Urinary bladder (tissue), 4 donors: ENCODE measurements at places on chromosomes 1 and 21. TPM values are rescaled to one million over a fixed set of nuclear protein-coding genes. Genes with fewer than 3 reads are reported as not detected.

Gene AKNAD1
- 1.8 TPM for total RNA-seq

- peak; percentile 93 for DNase-seq
Observed at GRCh38 chr21:46635324-46636180, at the start of gene PRMT2. TSS of gene PRMT2 (plus strand) at chr21:46635674. CDS start at chr21:46636952, 1,278 bp downstream.

Gene PTPN7
- total RNA-seq, result 1.2 TPM

- no peak for DNase-seq
Observed at GRCh38 chr1:204733289-204733688, 47.8 kb upstream of the LRRN2 start.

Gene TIE1
- 38.5 TPM for total RNA-seq

DNA sequence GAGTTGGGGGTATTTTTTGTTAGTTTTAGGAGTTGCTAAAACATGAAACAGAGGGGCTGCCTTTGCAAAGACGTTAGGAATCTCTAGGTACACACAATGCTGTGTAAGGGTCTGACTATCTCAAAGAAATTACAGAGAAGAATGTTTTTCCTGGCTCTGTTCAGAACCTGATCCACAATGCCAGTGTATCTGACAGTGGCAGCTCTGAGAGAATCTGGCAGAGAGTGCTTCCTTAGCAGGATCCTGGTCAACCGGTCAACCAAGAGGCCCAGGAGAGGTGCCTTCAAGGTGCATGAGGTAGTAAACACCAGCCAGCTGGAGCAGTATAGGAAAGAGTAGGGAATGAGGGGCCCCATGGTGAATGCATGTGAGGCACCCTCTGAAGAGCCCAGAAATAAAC lies 40.9 kb upstream of the RGS1 start:
- no peak for DNase-seq

GRCh38 chr1:244047621-244048255 lies 3.3 kb upstream of the ZBTB18 start:
- peak; percentile 33 for DNase-seq

DNA sequence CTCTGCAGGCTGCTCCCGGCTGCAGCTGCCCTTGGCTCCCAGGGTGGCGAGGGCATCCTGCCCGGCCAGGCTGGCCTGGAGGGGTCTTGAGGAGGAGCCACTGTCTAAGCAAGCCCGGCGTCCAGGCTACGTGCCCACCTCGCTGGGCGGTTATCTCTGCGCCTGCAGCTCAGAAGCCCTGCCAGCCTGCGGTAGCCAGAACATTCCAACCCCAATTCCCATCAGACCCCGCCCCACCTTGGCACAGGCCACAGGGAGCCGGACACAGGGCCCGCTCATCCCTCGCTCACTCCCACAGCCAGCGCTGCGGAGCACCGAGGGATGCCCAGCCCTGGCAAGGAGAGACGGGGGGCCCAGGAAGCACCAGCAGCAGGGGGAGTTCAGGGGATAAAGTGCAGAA lies 53.9 kb downstream of the MEGF6 start:
- DNase-seq, result no peak

DNA sequence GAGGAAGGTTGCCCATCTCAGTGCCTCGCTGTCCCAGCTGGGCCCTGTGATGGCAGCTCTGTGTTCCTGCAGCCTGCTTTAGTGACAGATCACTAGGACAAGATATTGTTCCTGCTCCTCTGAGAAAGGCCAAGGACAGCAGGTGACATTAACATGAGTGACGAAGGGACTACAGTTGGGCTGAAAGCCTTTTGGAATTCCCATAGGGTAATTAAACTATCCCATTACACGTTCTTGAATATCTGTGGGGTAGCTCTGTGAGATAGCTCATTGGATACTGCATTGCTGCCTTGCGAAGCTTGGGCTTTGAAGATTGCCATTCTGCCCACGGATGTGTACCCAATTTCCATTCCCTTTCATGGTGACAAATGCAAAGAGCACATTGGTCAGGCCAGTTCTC lies 78.2 kb upstream of the COA6 start:
- no peak for DNase-seq

DNA sequence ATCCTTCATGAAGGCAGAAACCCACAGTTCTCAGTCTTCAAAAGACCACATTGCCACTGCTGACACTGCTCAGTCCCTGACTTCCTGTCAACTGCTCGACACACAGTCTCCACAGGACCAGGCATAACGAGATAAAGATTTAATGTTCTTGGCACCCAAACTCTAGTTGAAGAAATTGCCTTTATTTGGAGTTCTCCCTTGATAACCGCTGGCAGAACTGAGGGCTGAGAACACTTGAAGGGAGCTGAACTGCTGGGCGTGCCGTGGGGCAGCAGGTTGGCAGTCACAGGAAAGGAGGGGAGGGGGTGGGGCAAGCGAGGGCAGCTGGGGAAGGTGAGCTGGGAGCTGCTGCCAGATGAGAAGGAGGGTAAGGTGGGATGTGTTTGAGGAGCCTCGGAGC lies 15.9 kb downstream of the HENMT1 start:
- no peak for DNase-seq

Gene S100A14
- 8.1 TPM for total RNA-seq

- no peak for DNase-seq
Observed at GRCh38 chr1:234331507-234331906, 41.7 kb upstream of the COA6 start.

GRCh38 chr1:38296047-38296446 lies 249.5 kb upstream of the POU3F1 start:
- no peak for DNase-seq

Gene DCST1
- total RNA-seq, result not detected

GRCh38 chr1:110481968-110482623 lies 31.1 kb downstream of the PROK1 start:
- no peak for DNase-seq

DNA sequence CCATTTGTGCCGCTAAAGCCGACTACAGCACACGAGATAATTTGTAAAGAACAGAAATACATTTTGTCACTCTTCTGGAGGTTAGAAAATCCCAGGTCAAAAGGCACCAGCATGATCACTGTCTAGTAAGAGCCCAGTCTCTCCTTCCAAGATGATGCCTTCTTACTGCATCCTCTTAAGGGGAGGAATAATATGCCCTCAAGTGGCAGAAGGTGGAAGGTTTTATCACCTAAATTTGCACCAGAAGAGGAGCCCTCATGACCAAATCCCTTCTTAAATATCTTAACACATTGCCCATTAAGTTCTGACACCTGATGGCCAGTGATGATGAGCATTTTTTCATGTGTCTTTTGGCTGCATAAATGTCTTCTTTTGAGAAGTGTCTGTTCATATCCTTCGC lies 326.7 kb upstream of the RGS18 start:
- DNase-seq, result no peak

GRCh38 chr1:40067023-40067422 lies 26.5 kb downstream of the CAP1 start:
- DNase-seq, result no peak

Gene LY9
- 0.11 TPM for total RNA-seq

Gene ZYG11A
- total RNA-seq, result 0.85 TPM

Gene THEMIS2
- total RNA-seq, result 7.3 TPM

Gene INAVA
- 10.1 TPM for total RNA-seq

- no peak for DNase-seq
Observed at GRCh38 chr1:32859915-32860314, 10.8 kb downstream of the FNDC5 start.

Gene TMOD4
- 2.3 TPM for total RNA-seq

DNA sequence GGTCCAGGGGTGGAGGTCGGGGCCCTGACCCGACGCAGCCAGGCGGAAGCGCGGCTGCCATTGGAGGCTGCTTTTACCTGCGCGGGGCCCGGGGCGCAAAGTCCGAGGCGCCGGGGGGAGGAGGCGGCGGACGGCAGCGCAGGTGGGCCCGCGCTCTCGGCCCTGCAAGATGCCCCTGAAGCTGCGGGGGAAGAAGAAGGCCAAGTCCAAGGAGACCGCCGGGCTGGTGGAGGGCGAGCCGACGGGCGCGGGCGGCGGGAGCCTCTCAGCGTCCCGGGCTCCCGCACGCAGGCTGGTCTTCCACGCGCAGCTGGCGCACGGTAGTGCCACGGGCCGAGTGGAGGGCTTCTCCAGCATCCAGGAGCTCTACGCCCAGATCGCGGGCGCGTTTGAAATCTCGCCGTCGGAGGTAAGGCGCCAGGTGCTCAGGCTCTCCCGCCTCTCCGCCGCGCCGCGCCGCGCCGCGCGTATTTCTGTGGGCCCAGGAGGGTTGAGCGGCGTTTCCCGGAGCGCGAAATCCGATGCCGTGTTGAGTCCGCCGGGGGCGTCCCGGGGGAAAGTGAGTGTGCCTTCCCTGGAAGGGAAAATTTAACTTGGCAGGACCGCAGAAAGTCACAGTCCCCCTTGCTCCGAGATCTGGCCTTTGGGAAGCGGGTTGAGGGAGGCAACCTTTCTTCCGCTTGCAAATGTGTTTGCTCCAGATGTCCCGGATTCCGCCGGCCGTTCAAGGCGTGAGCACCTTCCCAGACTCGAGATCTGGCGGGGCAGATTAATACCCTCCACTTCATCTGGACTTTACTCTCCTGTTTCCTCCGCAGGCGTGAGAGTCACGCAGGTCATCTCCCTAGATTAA lies at the start of gene GIPC2:
TSS of gene GIPC2 (plus strand) at position 41 of the 853 bp plus-strand sequence. CDS start at position 170, 129 bp downstream.
- no peak for DNase-seq

GRCh38 chr1:159921251-159921650 lies 4.1 kb downstream of the TAGLN2 start:
- DNase-seq, result no peak

Gene TENT5C
- total RNA-seq, result 15.4 TPM

DNA sequence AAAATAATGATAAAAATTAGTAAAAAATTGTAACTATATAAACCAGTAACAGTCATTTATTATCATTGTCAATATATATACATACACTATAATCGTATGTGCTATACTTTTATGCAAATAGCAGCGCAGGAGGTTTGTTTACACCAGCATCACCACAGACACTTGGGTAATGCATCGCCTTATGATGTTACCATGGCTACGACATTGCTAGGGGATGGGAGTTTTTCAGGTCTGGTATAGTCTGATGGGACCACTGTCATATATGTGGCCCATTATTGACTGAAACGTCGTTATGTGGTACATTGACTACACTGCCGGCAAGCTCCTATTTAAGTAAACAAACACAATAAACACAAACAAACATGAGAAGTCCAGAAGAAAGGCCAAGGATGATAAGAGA lies 45.6 kb downstream of the KCNK1 start:
- DNase-seq, result no peak

- no peak for DNase-seq
Observed at GRCh38 chr1:19311503-19311930, 427 bp downstream of the AKR7A2 start.

Gene RGS13
- 3.4 TPM for total RNA-seq

GRCh38 chr1:81873946-81874345 lies 73.2 kb downstream of the ADGRL2 start:
- no peak for DNase-seq

Gene PCSK9
- 2.9 TPM for total RNA-seq

Gene FAM72C
- 0.53 TPM for total RNA-seq

DNA sequence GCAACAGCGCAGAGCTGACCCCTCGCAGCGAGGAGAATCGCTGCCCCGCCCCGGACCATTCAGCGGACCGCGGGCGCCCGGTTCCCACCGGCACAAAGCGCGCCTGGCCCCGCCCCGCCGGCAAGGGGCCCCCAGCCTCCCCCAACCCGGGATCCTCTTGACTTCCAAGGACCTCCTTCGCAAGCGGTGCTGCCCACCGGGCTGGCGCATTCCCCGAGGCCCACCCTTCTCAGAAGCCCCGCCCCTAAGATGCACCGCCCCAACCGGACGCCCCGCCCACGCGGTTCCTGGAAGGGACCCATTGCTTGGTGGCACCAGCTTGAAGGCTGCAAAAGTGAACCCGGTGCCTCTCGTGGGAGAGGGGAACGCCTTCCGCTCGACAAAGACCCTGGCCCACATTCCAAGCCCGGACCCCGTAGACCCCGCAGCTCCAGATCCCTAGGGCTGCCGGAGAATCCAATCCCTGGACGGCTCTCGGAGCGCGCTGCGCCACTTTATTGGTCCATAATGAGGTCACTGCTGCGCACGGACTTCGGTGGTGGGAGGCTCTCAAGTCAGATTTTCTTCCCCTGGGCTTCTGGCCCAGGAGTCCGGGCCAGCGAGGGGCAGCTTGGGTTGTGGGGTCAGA lies 2.0 kb downstream of the HES3 start:
- no peak for DNase-seq

DNA sequence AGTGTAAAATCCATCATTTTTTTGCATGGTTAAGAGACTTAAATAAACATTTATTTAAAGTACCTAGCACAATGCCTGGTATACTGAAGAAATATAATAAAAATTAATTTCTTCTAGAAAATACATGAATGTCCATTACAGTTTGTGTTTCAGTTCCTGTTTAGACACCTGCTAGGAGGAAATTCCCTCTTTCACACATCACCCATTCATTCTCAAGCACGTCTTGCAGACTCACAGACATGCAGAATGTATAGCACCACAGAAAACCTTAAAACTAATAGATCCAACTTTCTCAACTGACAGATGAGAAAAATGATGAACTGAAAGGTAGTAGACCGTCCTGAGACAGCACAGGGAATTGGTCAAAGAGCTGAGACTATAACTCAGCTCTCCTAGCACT lies 172.2 kb upstream of the C8B start:
- DNase-seq, result no peak

DNA sequence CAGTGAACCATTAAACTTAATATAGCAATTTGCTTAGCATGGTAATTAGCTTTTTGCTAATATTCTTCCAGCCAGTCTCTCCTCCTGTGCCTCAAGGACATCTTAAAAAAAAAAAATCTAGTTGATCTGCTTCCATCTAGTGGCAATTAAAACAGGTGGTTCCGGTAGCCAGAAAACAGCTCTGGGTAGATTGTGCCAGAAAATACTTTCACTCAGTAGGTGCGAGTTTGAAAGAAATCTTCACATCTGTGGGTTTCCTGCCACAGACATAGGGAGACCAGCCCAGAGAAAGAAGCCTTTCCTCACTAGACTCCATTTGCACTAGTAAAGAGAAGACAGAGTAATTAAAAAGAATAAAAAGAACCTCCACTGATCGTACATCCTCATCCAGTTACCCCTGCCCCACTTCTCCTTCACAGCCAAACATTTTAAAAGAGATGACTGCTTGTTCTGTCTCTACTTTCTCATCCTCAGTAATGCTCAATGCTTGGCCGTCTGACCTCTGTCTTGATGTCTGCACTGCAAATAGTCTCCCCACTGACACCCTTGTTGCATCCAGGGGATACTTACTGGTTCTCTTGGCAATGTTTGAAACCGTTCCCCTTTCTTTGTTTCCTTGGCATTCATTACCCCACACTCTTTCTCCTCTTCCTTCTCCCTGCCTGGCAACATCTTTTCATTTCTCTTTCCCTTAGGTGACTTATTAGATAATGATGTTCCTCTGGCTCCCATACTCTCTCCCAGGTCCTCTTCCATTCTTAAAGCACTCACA lies 16.9 kb downstream of the SELL start:
- DNase-seq, result no peak

GRCh38 chr1:232943679-232944252 lies 6.6 kb upstream of the NTPCR start:
- DNase-seq, result no peak
